Activated naive CD8-positive, alpha-beta T cell treated with anti-CD3 and anti-CD28 coated beads for 36 hours (primary cell): ENCODE measurements at places on chromosomes 13 and 19.

DNA sequence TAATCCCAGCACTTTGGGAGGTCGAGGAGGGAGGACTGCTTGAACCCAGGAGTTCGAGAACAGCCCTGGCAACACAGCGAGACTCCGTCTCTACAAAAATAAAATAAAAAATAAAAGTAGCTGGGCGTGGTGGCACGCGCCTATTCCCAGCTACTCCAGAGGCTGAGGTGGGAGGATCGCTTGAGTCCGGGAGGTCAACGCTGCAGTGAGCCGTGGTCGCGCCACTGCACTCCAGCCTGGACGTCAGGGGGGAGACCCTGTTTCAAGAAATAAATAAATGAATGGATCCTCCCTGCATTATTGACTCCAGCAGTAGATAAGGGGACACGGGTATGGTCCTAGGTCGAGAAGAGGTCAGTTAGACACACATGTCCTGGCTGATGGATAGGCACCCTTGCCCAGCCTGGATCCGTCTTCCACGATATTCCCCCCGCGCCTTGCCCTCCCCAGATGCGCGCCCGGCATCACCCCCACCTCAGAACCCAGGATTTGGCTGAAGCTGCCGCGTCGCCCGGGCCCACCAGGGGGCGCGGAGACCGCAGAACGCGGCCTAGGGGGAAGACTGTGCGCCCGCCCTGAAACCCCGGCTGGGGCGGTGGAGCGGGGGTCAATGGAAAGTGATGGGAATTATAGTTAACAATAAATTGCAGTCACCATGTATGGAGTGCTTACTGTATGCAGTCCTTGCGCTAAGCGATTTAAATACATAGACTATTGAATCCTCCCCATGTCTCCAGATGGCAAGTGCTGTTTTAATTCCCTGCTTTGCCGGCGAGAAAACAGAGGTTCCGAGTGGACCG lies 2.1 kb upstream of the HOOK2 start:
- H3K27me3 ChIP-seq: no peaks in the 10 kb centered on the region
- peak overlapping the region; percentile 67 for H3K27ac ChIP-seq
- H3K36me3 ChIP-seq: no peaks in the 10 kb centered on the region
- DNase-seq: peak; percentile 90
- H3K4me1 ChIP-seq: peaks cover 27% of the 10 kb centered on the region

DNA sequence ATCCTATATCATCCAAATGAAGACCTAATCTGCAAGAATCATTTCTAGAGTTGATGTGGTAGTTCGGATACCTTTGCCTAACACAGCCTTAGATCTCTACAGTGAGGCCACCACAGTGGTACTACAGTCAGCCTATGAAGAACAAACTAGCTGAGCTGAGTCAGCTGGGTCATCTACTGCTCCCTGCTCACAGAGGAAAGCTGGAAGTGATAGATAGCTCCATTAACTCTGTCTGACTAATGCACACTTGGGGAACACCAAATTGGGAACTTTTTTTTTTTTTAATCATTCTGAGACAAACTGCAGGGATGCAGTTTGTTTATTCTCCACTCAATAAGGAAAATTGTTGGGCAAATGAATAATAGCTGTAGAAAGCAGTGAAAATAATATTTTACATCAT lies 1160.6 kb downstream of the PCDH9 start:
- H3K27ac ChIP-seq: no peak overlapping the region
- no peaks in the 10 kb centered on the region for H3K36me3 ChIP-seq
- no peaks in the 10 kb centered on the region for H3K4me1 ChIP-seq
- H3K4me3 ChIP-seq: no peak overlapping the region

DNA sequence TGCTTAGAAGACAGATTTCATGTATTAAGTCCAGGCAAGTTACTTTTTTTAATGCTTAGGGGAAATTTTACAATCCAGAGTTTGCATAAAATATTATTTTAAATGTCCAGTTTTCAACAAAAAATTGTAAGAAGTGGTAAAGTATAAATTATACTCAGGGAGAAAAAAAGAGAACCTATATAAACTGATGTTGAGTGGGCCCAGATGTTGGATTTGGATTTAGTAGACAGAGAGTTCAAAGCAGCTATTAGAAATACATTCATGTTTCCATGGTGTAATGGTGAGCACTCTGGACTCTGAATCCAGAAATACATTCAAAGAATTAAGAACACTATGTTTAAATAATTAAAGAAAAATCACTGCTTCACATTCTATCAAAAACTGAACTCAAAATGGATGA lies 349.9 kb upstream of the ZNF507 start:
- no peaks in the 10 kb centered on the region for H3K27me3 ChIP-seq
- H3K4me3 ChIP-seq: no peak overlapping the region
- no peaks in the 10 kb centered on the region for H3K4me1 ChIP-seq
- no peak for DNase-seq
- no peaks in the 10 kb centered on the region for H3K36me3 ChIP-seq

DNA sequence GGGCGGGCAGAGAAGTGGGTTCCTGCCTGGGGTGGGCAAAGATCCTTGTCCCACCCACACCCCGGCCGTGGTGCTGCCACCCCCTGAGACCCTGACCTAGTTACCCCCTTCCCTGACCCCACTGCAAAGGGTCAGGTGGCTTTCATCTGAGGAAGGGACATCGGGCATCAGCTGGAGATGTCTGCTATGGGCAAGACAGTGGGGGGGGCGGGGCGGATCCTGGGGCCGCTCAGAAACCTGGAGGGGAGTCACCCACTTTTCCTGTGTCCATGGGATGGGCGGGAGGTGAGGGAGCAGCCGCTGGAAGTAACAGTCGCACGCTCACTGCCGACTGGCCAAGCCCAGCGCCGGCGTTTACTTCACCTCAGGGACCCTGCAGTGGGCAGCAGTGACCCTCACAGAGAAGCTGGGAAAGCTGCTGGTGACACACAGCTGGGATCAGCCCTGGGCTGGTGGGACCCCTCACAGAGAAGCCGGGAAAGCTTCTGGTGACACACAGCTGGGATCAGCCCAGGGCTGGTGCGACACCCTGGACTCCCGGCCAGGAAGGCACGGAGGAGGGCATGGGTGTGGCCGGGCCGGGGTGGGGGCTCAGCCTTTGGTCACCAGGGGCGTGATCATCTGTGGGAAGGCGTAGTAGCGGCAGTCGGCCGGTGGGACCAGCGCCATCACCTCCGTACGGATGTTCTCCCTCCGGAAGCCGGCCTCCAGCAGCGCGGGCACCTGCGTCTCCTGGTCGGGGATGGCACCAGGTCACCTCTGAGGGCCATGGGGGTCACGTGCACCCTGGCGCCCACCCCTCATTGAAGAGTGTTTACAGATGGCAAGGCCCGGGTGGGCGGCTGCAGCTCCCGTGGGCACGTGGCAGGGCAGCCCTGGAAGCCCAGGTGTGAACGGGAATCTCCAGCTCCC lies 4.3 kb downstream of the GAMT start:
- no peaks in the 10 kb centered on the region for H3K27me3 ChIP-seq
- no peak overlapping the region for H3K27ac ChIP-seq
- no peak overlapping the region for H3K4me3 ChIP-seq

DNA sequence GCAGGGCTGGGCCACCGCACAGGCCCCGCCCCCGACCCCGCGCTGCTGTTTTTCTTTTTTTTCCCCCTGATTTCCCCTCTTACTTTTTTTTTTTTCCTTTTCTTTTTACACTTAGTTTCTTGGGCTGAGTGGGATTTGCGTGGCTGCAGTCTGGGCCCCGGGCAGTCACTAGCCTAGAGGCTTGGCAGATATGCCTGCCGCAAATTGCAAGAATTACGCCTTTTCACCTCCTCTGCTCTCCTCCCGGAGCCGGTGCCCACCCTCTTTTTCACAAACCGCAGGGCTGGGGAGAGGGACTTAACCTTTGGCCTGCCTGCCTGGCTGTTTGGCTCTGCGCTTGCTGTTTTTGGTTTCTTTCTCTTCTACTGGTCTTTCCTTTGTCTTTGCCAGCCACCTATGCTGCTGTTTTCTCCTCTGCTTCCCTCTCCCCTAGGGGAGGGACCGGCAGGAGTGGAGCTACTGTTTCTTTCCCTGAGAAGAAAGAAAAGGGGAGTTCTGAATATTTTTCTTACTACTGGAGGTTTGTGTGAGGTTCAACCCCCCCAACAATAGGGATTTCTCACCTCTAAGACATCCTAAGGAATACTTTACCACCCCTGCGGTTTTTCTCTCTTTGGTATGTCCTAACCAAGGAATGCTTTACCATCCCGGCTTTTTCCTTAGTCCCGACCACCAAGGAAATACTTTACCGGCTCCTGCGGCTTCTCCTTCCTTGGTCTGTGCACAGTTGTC lies 11.0 kb downstream of the ZNF552 start:
- H3K27ac ChIP-seq: peak overlapping the region; percentile 64
- peak overlapping the region; percentile 77 for H3K4me3 ChIP-seq
- no peaks in the 10 kb centered on the region for H3K27me3 ChIP-seq
- peaks cover 42% of the 10 kb centered on the region for H3K4me1 ChIP-seq

- no peak overlapping the region for H3K4me3 ChIP-seq
- peaks cover 3% of the 10 kb centered on the region for H3K4me1 ChIP-seq
- peaks cover 3% of the 10 kb centered on the region for H3K36me3 ChIP-seq
- H3K27me3 ChIP-seq: no peaks in the 10 kb centered on the region
- no peak for DNase-seq
- H3K27ac ChIP-seq: no peak overlapping the region
Measured at GRCh38 chr19:49997709-49998108, 27.5 kb downstream of the VRK3 start.

GRCh38 chr13:49319951-49320350 lies 72.2 kb downstream of the CDADC1 start:
- H3K36me3 ChIP-seq: no peaks in the 10 kb centered on the region
- H3K4me1 ChIP-seq: peaks cover 11% of the 10 kb centered on the region
- no peaks in the 10 kb centered on the region for H3K27me3 ChIP-seq
- H3K4me3 ChIP-seq: no peak overlapping the region
- no peak for DNase-seq

DNA sequence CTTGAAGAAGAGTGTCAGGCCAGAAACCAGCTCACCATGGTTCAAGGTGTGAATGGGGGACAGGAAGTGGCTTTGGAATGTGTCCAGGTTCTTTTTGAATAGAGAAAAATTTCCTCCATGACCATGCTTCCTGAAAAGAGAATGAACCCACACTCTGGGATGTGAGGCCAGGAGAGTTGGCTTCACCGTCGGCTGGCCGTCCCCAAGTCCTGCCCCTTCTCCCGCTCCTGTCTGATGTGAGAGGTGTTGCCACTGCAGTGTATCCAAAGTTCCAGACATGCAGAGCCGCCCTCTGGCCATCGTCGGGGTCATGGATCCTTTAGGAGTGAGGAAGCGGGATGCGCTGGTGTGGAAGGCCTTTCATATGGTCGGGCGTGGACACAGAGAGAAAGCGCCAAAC lies 101.2 kb downstream of the COL4A2 start:
- H3K4me3 ChIP-seq: no peak overlapping the region
- no peak for DNase-seq
- peaks cover 9% of the 10 kb centered on the region for H3K4me1 ChIP-seq
- H3K36me3 ChIP-seq: no peaks in the 10 kb centered on the region
- peaks cover 96% of the 10 kb centered on the region for H3K27me3 ChIP-seq

GRCh38 chr19:6739883-6740588 lies 556 bp downstream of the TRIP10 start:
- H3K4me3 ChIP-seq: peak overlapping the region; percentile 89
- peaks cover 18% of the 10 kb centered on the region for H3K36me3 ChIP-seq
- H3K4me1 ChIP-seq: peaks cover 39% of the 10 kb centered on the region

DNA sequence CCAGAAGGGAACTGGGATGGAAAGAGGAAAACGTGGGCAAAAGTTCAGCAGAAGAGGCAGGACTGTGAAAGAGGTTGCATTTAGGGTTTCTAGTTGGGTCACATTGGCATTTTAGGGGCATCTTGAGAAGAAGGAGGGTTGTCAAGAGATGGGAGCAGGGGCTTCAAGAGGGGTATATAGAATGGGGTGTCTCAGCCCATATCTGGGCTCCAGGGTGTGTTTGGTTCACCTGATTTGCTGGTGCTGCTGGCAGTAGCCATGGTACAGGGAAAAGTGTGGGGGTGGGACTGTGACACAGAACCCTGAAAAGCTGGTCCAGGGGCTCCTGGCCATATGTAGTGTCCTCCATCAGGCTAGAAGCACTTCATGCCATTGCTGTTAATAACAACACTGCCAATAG lies 22.5 kb downstream of the MAST3 start:
- no peaks in the 10 kb centered on the region for H3K27me3 ChIP-seq
- H3K4me1 ChIP-seq: peaks cover 29% of the 10 kb centered on the region
- H3K36me3 ChIP-seq: peaks cover 5% of the 10 kb centered on the region
- H3K4me3 ChIP-seq: peak overlapping the region; percentile 79
- no peak for DNase-seq

GRCh38 chr19:35157431-35157830 lies 2.9 kb downstream of the FXYD5 start:
- DNase-seq: no peak
- peak overlapping the region; percentile 97 for H3K4me3 ChIP-seq
- no peaks in the 10 kb centered on the region for H3K27me3 ChIP-seq
- peak overlapping the region; percentile 99 for H3K27ac ChIP-seq
- peaks cover 46% of the 10 kb centered on the region for H3K4me1 ChIP-seq
- H3K36me3 ChIP-seq: peaks cover 71% of the 10 kb centered on the region

DNA sequence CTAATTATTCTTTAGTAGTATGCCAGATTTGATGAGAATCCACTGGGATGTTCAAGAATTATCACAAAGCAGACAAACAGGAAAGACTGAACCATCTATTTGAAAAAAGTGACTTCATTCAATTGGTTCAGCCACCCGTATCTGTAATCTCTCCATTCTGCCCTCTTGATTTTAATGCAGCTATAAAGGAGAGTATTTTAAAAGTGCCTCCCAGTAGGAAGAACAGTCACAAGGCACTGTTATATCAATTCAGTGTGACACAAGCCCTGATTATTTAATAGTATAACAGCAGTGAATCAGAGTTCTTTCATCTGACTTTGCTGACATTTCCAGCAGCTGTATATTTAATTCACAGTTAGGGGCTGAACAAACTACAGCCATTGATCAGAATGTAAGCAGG lies 77.3 kb upstream of the SLAIN1 start:
- peaks cover 9% of the 10 kb centered on the region for H3K27me3 ChIP-seq
- H3K4me3 ChIP-seq: no peak overlapping the region
- H3K27ac ChIP-seq: no peak overlapping the region
- no peaks in the 10 kb centered on the region for H3K36me3 ChIP-seq
- DNase-seq: no peak

GRCh38 chr19:13006431-13007281 lies 11.4 kb downstream of the NFIX start:
- no peak for DNase-seq
- H3K4me1 ChIP-seq: peaks cover 5% of the 10 kb centered on the region
- H3K27ac ChIP-seq: no peak overlapping the region
- peaks cover 33% of the 10 kb centered on the region for H3K27me3 ChIP-seq

DNA sequence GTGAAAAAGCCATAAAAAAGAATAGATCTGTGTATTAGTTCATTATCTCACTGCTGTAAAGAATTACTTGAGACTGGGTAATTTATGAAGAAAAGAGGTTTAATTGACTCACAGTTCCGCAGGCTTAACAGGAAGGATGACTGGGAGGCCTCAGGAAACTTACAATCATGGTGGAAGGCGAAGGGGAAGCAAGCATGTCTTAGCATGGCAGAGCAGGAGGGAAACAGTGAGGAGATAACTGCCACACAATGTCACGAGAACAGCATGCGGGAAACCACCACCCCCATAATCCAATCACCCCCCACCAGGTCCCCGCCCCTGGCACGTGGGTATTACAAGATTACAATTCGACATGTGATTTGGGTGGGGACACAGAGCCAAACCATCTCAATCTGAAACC lies 39.1 kb upstream of the EEF1AKMT1 start:
- no peak overlapping the region for H3K4me3 ChIP-seq
- peaks cover 6% of the 10 kb centered on the region for H3K4me1 ChIP-seq
- DNase-seq: no peak
- H3K27me3 ChIP-seq: no peaks in the 10 kb centered on the region
